ENCODE measurements at places on chromosomes 7 and 10.

- DNase-seq, result no peak
Observed at GRCh38 chr7:36301914-36302771, 87.5 kb upstream of the ANLN start.

- DNase-seq, result peak; percentile 68
Observed at GRCh38 chr7:4791738-4792536, 16.5 kb downstream of the AP5Z1 start.

GRCh38 chr10:11245510-11245909 lies 227.8 kb downstream of the CELF2 start:
- no peak for DNase-seq

- DNase-seq, result no peak
Observed at GRCh38 chr7:33742521-33742920, 162.8 kb upstream of the BMPER start.

DNA sequence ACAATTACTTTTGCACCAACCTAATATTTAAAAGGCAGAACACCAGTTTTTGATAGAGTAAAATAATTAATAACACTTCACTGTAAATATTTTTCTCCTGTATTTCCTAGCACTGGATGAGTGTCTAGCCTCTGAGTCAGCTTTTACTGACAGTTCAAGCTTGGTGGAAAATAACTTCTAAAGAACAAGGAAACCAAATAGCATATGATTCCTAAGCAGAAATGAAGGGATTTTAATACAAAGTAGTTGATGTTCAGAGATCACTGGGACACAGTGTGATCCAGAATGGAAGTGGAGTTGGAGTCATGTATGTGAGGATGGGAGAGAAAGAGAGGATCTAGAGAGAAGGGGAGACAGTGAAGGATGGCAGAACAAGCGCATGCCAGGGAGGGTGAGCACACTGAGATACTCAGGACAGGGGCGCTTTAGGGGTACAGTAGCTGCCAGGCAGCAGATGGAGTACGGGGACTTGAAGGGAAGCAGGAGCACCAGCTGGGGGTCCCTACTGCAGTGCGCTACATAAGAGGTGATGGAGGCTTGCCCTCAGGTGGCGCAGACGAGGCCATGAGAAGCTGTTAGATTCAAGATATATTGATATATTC lies 117.9 kb upstream of the KLF6 start:
- DNase-seq, result no peak

GRCh38 chr10:31782701-31783100 lies 145.9 kb downstream of the ARHGAP12 start:
- no peak for DNase-seq

- no peak for DNase-seq
Observed at GRCh38 chr10:69807122-69807521, 5.4 kb downstream of the COL13A1 start.

DNA sequence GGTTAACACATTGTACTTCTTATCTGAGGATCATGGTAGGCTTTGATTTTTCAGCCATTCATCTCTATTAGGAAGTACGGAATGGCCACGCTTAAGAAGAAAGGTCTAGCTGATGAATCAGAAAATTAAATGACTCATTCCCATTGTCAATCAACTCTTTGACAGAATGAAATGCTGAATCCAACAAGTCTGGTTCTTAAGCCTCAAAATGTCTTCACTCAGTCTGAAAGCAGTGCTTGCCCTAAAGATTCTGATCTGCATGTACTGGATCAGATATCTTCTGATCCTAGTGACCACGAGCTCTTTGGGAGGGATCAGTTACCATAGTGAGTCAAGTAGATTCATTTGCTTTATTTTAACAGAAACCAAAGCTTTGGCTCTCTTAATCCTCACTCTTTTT lies 5.7 kb upstream of the CELF2 start:
- no peak for DNase-seq

GRCh38 chr10:47062441-47063200 lies 151.4 kb downstream of the PTPN20 start:
- no peak for DNase-seq

GRCh38 chr10:92849234-92849525 lies 860 bp downstream of the EXOC6 start:
- DNase-seq, result no peak

GRCh38 chr10:7117177-7117799 lies 293.5 kb downstream of the SFMBT2 start:
- no peak for DNase-seq

- no peak for DNase-seq
Observed at GRCh38 chr10:21687266-21688008, 153.4 kb downstream of the MLLT10 start.

DNA sequence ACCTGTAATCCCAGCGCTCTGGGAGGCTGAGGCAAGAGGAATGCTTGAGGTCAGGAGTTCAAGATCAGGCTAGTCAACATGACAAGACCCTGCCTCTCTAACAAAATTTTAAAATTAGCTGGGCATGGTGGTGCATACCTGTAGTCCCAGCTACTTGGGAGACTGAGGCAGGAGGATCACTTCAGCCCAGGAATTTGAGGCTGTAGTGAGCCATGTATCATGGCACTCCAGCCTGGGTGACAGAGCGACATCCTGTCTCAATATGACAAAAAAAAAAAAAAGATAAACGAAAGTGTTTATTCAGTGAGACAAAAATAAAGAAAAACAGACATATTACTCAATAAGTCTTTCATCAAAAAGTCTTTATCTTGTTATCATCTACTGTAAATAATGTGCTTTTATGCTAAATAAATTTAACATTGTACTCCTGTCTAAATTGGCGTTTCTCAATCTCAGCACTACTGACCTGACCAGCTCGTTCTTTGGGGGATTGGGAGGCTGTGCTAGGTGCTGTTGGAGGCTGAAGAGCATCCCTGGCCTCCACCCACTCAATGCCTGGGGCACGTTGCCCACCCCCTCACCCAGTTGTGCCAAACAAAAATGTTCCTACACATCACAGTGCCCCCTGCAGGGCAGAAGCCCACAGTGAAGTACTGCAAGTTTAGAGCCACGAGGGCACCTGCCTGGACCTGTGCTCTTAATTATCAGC lies 57.7 kb downstream of the NCAPG2 start:
- peak; percentile 18 for DNase-seq

- DNase-seq, result no peak
Observed at GRCh38 chr10:133309720-133310398, 1.1 kb downstream of the ZNF511 start.

DNA sequence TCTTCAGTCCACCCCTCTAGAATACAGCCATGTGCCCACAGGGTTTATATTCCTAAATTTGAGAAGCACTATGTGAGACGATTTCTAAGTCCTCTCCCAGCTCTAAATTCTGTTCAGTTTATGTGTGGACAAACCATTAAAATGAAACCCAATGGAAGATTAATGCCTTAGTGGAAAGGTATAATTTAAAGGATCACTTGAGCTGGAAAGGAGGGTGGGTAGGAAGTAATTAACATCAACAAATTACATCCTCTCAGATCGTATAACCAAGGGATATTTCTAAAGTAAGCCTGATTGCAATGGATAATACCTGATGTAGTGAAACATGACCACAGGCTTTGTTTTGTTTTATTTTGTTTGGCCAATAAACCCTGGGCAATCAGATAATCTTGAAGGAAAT lies 511.0 kb upstream of the COBL start:
- DNase-seq, result no peak

GRCh38 chr7:115911465-115911864 lies 119.1 kb downstream of the TFEC start:
- DNase-seq, result no peak

GRCh38 chr7:40471891-40472290 lies 337.1 kb downstream of the SUGCT start:
- no peak for DNase-seq

DNA sequence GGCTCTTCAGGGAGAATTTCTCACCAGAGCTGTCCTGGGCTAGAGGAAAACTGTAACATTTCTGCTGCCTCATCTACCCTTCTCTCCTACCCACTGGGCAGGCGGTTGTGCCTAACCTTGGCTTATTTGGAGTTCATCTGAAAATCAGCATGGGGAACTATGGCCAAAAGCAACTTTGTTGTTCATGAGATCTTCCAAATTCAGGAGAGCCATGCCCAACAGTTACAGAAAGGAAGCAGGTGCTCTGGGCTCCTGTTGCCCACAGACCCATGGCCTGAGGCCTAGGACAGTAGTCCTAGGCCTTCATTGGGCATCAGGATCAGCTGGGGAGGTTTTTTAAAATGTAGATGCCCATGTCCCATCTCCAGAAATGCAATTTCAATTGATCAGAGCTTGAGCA lies 85.2 kb downstream of the GRID1 start:
- DNase-seq, result no peak

- DNase-seq, result no peak
Observed at GRCh38 chr7:27941522-27941921, 201.6 kb downstream of the TAX1BP1 start.

DNA sequence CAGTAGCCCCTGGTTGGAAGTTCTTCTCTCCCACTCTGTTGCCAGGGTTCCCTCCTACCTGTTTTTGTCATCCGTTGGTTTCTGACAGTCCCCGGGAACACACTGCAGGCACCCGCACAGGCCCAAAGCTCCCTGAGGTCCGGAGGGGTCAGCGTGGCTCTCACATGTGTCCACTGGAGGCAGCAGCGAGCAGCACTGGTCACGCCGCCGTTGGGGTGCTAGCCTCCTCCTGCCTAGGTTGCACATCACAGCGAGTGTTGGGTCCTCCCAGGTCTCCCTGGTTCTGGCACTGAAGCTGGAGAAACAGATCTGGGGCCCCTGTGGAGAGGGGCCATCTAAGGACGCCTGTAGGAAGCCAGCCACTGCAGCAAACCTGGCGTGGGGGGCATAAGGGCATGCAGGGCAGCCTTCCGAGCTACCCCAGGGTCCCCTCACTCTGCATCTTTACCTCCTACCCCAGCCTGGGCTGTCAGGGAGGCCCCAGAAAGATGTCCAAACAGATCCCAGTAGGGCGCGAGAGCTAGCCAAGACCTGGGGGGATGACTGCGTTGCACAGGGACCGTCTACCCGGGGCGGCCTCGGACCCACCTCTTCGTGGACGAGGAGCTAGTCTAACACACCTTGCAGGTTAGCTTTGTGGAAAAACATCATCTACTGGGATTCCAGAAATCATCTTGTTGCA lies 28.9 kb downstream of the LRRC27 start:
- peak; percentile 37 for DNase-seq

- DNase-seq, result no peak
Observed at GRCh38 chr7:132771301-132771730, 195.0 kb upstream of the PLXNA4 start.

- DNase-seq, result no peak
Observed at GRCh38 chr7:139548302-139549028, 25.0 kb downstream of the CLEC2L start.

DNA sequence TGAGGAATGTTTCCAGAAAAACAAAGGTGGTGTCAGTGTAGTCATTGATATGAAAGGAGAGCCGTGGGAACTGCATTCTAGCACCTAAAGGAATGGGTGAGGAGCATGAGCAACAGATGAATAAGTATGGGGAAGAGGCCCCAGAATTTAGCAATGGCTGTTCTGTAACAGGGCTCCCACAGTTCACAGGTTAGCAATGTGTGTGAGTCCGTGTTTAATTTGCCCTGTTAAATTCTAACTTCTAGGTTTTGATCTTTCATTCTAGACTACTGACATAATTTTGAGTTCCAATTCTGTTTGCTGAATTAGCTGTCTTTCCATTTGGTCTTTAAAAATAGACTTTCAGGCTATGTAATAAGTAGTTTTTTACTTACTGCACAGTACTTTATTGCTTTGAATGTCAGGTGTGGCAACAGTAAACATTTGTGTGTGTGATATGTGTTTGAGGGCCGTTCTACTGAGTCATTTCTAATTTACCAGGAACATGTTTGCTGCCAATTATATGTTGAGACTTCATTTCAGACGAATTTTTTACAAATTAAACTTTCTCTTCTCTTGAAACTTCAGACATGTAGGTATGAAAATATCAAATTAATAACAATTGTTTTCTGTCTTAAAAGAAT lies 8.8 kb downstream of the STK17A start:
- DNase-seq, result no peak

DNA sequence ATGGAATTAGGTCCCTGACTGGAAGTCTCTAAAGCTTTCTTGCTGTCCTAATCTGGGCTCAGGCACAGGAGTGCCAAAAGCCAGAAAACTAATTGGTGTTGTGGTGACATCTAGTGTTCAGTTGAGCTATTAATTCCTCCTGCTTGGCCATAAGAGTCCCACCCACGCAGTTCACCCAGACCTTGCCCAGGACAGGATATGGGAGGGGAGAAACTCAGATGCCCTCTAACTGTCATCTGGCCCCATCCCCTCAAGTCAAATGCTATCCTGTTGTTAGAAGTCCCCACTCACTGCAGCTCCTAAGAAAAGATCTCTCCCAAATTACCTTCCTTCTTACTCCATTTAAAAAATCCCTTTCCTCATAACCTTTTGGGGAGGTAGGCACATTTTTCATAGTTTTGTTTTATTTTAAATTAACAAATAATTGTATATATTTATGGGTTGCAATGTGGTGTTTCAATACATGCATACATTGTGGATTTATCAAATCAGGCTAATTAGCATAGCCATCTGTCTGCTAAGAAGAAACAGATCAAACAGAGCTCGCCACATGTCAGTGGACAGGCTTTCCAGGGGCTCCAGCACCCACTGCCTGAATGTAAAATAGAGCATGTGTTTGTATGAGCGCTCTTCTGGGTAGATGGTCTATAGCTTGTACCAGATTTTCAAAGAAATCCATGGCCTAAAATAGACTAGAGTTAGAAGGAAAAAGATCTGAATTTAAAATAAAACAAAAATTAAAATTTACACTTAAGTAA lies 84.0 kb downstream of the GSAP start:
- DNase-seq, result peak; percentile 22

- DNase-seq, result no peak
Observed at GRCh38 chr7:134029-134428, 58.3 kb upstream of the FAM20C start.

GRCh38 chr7:134874407-134874806 lies 95.0 kb downstream of the CALD1 start:
- DNase-seq, result no peak

DNA sequence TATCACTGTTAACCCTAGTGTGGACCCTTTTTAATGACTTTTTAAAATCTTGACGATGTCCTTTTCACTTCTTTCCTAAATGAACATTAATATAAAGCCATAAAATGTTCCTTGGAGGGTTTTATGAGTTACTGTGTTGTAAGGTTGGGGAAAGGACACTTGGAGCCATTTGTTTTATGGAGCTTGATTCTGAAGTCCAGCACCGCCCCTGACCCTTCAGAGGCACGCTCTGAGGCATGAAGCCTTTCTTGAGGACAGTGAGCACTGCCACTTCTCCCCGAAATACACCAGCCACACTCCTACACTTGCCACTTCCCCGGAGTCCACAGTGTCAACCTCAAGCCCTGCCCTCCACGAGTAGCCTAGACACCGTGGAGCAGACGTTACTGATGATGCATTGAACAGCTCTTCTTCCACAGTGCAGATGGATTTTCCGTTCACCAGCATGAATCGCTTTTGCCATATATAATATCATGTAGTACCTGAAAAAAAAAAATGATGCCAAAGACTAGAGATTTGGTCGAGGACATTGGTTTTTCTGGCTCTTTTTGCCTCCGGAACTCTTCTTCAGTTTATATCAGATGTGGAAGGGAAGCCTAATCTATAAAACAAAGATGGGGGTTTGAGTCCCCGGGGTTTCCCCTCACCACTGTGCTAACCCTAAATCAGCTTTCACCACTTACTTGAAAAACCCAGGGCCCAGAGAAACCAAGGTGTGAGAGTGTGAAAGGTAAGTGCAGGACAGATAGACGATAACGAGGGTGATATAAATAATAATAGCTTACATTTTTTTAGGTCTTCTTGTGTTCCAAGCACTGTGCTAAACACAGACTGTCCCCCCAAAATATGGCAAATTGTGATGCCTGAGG lies 652.6 kb upstream of the GALNT17 start:
- no peak for DNase-seq
